Fibroblast of lung (primary cell): ENCODE measurements at places on chromosomes 12 and 14.
A peak's percentile ranks its signal among the peaks of the same experiment; 100 is the strongest.

GRCh38 chr12:71576496-71576895 is 87.2 kb downstream of the ZFC3H1 start:
- H3K27me3 ChIP-seq: no peaks in the 10 kb centered on the region
- no peaks in the 10 kb centered on the region for H3K4me1 ChIP-seq
- DNase-seq: no peak

DNA sequence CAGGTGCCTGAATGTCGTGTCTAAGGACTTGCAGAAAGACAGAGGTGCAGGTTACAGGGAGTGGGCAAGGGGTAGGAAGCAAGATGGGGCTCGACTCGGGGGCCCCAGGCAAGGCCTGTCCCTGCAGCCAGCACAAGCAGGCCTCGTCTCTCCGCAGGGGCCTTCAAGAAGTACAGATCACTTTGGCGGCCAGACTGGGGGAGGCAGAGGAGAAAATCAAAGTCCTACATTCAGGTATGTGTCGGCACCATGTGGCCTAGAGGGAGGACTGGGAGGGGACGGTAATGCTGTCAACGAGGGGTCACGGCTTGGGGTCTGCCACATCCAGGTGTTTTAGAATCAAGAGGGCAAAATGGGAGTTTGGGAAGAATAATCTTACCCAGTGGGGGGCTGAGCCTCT is 73.7 kb downstream of the PHETA1 start:
- no peak overlapping the region for H3K27ac ChIP-seq
- H3K4me3 ChIP-seq: no peak overlapping the region
- DNase-seq: no peak
- no peaks in the 10 kb centered on the region for H3K27me3 ChIP-seq
- no peaks in the 10 kb centered on the region for H3K4me1 ChIP-seq

DNA sequence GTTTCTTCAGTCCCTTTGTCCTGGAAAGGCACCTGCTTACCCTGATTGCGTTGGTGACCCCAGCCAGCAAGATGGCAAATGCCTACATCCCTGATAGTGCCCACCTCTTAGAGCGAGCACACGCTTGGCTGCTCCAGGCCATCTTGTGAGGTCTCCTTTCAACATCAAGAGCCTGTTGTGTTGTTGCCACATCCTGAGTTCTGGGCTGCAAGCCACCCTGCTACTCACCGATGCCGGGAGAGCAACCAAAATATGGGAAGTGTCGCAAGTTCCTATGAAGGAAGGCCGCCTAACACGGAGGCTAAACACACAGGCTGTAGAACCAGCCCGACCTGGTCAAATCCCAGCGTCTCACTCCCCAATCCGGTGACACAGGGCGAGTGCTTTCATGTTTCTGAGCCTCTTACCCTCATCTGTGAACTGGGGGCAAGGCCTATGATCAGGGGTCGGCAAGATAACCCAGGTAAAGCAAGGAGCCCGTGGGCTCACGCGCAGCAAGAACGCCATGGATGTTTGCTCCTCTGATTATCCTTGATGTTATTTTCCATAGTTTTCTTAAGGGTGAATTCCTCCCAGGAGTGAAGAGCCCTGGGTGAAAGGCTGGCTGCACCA is 98.4 kb downstream of the LGMN start:
- peak overlapping the region; percentile 91 for H3K27ac ChIP-seq
- no peak overlapping the region for H3K4me3 ChIP-seq

DNA sequence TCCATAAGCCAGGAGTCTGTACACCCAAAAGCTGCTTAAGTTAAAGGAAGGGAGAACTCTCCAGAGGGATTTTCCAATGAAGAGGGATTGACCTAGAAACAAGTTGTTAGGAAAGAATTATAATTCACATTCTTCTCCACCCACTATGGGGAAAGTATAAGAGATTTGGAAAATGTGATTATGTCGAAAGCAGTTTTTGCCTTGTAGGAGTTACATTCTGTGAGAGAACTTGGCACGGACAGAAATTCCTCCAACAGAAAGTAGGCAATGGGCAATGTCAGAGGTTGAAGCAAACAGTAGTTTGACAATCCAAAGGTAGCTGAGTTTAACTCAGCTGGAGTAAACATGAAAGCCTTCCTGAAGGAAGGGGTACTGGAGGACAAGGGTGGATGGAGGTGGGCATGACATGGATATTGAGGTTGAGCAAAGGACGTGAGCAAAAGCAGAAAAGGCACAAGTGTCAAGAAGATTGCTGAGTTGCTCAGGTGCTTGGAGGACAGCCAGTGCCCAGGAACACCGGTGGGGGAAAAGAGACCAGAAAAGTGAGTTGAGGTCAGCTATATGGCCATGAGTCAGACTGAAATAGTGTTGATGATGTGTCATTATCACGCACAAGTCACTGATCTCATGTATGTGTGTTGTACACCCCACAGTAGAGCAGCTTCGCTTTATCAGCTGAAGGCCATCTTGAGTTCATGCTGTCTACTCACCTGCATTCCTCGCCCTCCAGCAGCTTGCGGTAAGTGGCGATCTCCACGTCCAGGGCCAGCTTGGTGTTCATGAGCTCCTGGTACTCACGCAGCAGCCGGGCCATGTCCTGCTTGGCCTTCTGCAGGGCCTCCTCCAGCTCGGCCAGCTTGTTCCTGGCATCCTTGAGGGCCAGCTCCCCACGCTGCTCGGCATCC is 4.0 kb downstream of the KRT5 start:
- H3K4me1 ChIP-seq: no peaks in the 10 kb centered on the region
- DNase-seq: no peak
- H3K36me3 ChIP-seq: no peaks in the 10 kb centered on the region
- H3K4me3 ChIP-seq: no peak overlapping the region
- no peaks in the 10 kb centered on the region for H3K27me3 ChIP-seq
- H3K27ac ChIP-seq: no peak overlapping the region

- no peak for DNase-seq
- H3K4me3 ChIP-seq: no peak overlapping the region
- no peaks in the 10 kb centered on the region for H3K27me3 ChIP-seq
- no peaks in the 10 kb centered on the region for H3K36me3 ChIP-seq
- no peak overlapping the region for H3K27ac ChIP-seq
Observed at GRCh38 chr12:121693155-121693687, 19.3 kb upstream of the TMEM120B start.

DNA sequence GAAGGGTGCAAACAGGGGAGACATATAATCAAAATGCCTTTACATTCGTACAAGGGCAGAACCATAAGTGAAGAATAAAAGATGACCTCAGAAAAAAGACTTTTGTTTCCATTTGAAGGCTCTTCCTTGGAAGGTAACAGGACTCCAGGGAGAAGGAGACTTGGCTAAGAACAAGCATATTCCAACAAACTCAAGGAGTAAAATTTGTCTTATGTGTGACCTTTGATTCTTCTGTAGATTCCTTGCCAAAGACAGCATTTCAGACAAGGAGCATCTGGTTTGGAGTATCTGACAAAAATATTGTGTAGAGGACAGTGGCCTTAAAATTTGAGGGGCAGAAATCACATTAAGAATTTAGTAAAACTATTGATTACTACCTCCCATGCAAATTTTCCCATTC is 991.9 kb downstream of the FLRT2 start:
- H3K27ac ChIP-seq: no peak overlapping the region
- H3K4me3 ChIP-seq: no peak overlapping the region
- no peaks in the 10 kb centered on the region for H3K4me1 ChIP-seq
- H3K36me3 ChIP-seq: no peaks in the 10 kb centered on the region
